Sigmoid colon (tissue), 7 donors: ENCODE measurements at places on chromosomes 12 and 14. TPM values are rescaled to one million over a fixed set of nuclear protein-coding genes. Genes with fewer than 3 reads are reported as not detected.

The BBOF1 gene
- 2.5 TPM for polyA plus RNA-seq

The NPFF gene
- not detected for polyA plus RNA-seq

The SUSD6 gene
- polyA plus RNA-seq, result 36.7 TPM

The KLRC3 gene
- polyA plus RNA-seq, result not detected

The SERPINA9 gene
- polyA plus RNA-seq, result not detected

The CRIP1 gene
- 403 TPM for polyA plus RNA-seq

The KLRG1 gene
- not detected for polyA plus RNA-seq

The IL26 gene
- polyA plus RNA-seq, result not detected

The PTCSC3 gene
- not detected for polyA plus RNA-seq

The ADAMTS20 gene
- polyA plus RNA-seq, result not detected

The TSHR gene
- not detected for polyA plus RNA-seq

The GZMB gene
- 8.0 TPM for polyA plus RNA-seq

The TIGAR gene
- 14.6 TPM for polyA plus RNA-seq

The KRT85 gene
- polyA plus RNA-seq, result not detected

The MIP gene
- polyA plus RNA-seq, result not detected

The MMP17 gene
- polyA plus RNA-seq, result not detected

The TTC6 gene
- polyA plus RNA-seq, result not detected

The CDKN3 gene
- polyA plus RNA-seq, result 26.8 TPM

The LUM gene
- 44.4 TPM for polyA plus RNA-seq

The ACOT4 gene
- 2.2 TPM for polyA plus RNA-seq

The TMPRSS12 gene
- polyA plus RNA-seq, result not detected

The KRT78 gene
- polyA plus RNA-seq, result 5.4 TPM

The SMOC1 gene
- not detected for polyA plus RNA-seq

The HNF1A gene
- polyA plus RNA-seq, result 13.2 TPM

The CCDC177 gene
- not detected for polyA plus RNA-seq

The TBC1D30 gene
- polyA plus RNA-seq, result 2.4 TPM

The CAPS2 gene
- polyA plus RNA-seq, result 1.1 TPM

The RHEBL1 gene
- polyA plus RNA-seq, result not detected

The TCL1B gene
- 1.1 TPM for polyA plus RNA-seq

The DNAH10 gene
- not detected for polyA plus RNA-seq
